ENCODE measurements at places on chromosomes 16 and 17. TPM values are rescaled to one million over a fixed set of nuclear protein-coding genes. Genes with fewer than 3 reads are reported as not detected.
A peak's percentile ranks its signal among the peaks of the same experiment; 100 is the strongest.

The TMEM88 gene
- total RNA-seq = 21.0 TPM

The ATXN1L gene
- 41.1 TPM for total RNA-seq

The AARSD1 gene
- 34.7 TPM for total RNA-seq

- H3K36me3 ChIP-seq = no peaks in the 10 kb centered on the region
- no peak overlapping the region for H3K4me3 ChIP-seq
- peaks cover 3% of the 10 kb centered on the region for H3K27me3 ChIP-seq
- no peak overlapping the region for H3K27ac ChIP-seq
Observed at GRCh38 chr17:73874008-73874720, 229.9 kb upstream of the SDK2 start.

DNA sequence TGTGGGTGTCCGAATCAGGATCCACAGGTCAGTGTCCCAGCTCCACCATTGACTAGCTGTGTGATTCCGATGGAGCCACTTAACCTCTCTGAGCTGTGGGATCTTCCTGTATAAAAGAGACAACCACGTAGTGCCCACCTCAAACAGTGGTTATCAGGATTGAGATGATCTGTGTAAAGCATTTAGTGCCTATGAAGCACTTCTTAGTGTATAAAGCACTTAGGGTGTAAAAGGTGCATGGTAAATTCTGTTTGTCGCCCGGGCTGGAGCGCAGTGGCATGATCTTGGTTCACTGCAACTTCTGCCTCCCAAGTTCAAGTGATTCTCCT, 95.2 kb downstream of the MARF1 start:
- no peak overlapping the region for H3K4me3 ChIP-seq
- no peaks in the 10 kb centered on the region for H3K4me1 ChIP-seq
- no peak for DNase-seq
- no peaks in the 10 kb centered on the region for H3K27me3 ChIP-seq
- H3K36me3 ChIP-seq = no peaks in the 10 kb centered on the region
- no peak overlapping the region for H3K27ac ChIP-seq

DNA sequence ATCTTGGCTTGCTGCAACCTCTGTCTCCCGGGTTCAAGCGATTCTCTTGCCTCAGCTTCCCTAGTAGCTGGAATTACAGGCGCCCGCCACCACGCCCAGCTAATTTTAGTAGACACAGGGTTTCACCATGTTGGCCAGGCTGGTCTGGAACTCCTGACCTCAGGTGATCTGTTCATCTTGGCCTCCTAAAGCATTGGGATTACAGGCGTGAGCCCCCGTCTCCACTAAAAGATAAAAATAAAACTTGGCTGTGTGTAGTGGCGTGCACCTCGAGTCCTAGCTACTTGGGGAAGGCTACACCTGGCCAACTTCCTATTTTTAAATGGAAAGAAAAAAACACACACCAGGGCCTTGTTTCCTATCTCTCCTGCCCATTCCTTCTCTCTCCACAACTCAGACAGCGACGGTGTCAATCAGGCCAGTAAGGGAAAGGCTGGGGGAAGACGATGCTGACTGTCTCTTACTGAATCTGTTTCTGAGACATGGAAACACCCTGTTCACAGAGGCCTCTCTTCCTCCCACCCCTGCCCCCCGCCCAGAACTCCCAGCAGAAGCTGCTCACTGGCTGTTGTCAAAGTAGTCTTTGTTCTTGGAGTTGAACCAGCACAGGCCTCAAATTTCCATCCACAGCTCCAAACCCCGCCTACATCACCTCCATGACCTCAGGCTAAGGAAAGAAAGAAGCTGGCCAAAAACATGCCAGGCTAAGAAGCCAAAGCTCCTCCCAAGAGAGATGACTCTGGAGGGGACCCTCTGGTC, 96.6 kb downstream of the NXN start:
- peak; percentile 81 for DNase-seq
- H3K27me3 ChIP-seq = no peaks in the 10 kb centered on the region
- H3K4me1 ChIP-seq = peaks cover 5% of the 10 kb centered on the region
- no peaks in the 10 kb centered on the region for H3K36me3 ChIP-seq
- H3K4me3 ChIP-seq = no peak overlapping the region
- peak overlapping the region; percentile 88 for H3K27ac ChIP-seq

All from breast epithelium (tissue), 4 donors.